Hematopoietic multipotent progenitor cell (in vitro differentiated cells): ENCODE measurements at places on chromosomes 6 and 20.

DNA sequence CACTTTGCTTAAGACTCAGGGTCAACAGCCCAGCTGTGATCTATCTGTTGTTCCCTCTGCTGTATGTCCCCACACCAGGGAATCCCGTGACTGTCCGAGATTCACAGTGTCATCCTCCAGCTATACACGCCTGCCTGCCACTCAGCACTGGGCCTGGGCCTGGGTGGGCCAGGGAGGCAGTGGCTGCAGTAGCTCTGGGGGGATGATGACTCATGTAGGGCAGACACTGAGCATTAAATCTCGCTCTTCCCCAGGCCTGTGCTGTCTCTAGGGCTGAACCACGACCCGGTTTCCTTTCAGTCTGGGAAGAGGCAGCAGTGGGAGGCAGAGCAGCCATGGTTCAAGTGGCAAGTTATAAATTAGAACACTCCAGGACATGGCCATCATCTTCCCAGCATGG is 173.9 kb downstream of the LRFN2 start:
- DNase-seq = no peak

- no peak for DNase-seq
Observed at GRCh38 chr6:63509652-63510352, 62.5 kb upstream of the LOC128125822 start.

DNA sequence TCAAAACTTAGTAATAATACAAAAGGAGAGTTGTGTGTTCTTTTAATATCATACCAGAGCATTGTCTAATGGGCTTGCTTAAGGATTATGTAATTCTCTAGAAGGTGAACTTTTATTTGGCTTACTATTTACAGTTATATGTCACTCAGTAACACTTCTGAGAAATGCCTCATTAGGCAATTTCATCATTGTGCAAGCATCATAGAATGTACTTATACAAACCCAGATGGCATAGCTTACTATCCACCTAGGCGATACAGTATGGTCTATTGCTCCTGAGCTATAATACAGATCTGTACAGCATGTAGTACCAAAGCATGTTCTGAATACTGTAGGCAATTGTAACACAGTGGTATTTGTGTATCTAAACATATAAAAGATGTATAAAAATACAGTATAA is 340.1 kb downstream of the PHF3 start:
- DNase-seq = no peak

GRCh38 chr20:11691766-11692165 is 225.9 kb upstream of the BTBD3 start:
- DNase-seq = no peak

DNA sequence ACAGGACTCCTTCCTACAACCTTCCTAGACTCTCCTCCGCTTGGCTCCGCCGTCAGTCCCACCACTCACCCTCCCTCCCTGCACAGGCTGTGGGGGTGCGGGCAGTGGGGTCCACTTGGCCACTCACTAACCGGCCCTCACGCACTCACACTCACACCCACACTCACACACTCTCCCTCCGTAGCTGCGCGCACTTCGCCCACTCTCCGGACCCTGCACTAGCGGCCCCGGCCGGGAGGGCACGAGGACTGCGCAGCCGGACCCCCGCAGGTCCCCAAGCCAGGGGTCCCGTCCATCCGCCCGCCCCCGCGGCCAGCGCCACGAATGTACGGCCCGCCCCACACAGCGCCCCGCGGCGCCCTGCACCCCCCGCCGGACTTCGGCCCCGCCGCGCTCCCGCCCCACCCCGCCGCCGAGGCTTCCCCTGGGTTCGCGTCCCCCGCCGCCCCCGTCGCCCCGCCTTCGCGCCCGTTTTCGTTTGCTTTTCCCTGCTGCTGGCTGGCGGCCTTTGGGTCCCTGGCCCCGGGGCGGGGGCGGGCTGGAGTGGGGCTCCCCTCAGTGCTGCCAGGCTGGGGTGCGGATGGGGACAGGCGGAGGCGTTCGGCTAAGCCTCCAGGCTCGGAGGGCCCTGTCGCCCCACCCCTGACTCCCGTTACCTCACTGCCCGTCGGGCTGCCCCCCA is 23.0 kb upstream of the SLC22A7 start:
- no peak for DNase-seq

GRCh38 chr6:26531897-26532296 is 6.3 kb upstream of the HMGN4 start:
- DNase-seq = no peak

- DNase-seq = no peak
Observed at GRCh38 chr20:4151991-4152695, 136.8 kb upstream of the RNF24 start.

DNA sequence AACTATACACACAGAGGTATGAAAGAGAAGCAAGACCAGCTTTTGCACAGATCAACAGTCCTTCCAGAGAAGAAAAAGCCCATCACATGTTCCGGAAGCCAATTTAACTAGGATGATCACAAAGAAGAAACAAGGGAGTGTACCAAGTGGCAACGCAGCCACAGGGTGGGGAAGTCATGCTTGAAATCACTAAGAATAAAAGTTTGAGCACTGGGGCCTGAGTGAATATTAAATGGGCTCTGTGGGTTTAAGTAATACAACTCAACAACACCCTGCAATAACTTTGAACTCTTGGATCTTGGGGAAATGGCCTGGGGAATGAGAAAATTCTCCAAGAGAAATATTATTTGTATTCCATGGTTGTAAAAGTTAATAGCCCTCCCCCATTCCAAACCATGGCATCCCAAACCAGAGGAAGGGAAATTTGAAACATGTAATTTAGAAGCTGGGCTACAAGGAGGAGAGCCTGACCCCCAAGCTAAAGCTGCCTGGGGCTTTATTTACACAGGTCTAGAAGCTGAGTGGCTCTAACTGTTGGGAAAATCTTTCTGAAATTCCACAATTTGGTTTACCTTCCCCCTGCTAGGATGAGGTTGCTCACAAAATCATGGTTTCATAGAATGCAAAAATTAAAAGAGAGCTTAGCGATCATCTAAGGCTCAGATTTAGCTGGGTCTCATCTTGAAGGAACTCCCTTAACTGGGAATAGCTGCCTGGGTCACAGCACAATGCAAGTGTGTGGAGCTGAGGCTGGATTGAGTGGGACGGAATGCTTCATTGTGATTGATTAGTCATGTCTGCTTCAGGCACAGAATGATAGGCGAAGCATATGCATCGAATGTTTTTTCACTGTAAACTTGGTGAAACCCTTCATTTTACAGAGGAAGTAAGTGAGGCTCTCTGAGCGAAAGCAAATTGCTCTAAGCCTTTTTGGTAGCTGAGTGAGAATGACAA is 143.6 kb downstream of the BMP7 start:
- no peak for DNase-seq

- no peak for DNase-seq
Observed at GRCh38 chr6:52139985-52140680, 46.0 kb upstream of the IL17A start.

- DNase-seq = no peak
Observed at GRCh38 chr6:71651636-71652035, 234.7 kb upstream of the RIMS1 start.
